ENCODE measurements at places on chromosomes 2 and 18.

- no peak for DNase-seq
Measured at GRCh38 chr2:119574108-119574815, 30.0 kb downstream of the CFAP221 start.

DNA sequence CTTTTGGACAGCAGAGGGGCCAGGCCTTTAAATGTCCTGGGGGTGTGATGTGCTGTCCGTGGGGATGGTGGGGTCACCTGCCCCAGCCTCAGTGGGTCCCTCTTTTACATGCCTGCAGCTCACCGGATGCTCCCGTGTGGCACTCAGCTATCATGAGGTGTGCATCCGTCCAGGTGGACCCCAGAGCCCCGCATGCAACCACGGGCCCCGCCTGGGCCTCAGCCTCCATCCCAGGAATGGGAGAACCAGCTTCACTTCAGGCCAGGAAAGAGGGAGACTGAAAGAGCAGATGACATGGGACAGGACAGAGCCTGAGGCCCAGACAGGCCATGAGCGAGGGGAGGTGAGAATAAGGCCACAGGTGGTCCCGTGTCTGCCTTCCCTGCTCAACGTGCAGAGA lies 37.5 kb downstream of the RAMP1 start:
- DNase-seq: no peak

- DNase-seq: no peak
Measured at GRCh38 chr2:162926907-162927306, 88.3 kb upstream of the KCNH7 start.

- DNase-seq: no peak
Measured at GRCh38 chr2:14619441-14619840, 13.1 kb upstream of the LRATD1 start.

DNA sequence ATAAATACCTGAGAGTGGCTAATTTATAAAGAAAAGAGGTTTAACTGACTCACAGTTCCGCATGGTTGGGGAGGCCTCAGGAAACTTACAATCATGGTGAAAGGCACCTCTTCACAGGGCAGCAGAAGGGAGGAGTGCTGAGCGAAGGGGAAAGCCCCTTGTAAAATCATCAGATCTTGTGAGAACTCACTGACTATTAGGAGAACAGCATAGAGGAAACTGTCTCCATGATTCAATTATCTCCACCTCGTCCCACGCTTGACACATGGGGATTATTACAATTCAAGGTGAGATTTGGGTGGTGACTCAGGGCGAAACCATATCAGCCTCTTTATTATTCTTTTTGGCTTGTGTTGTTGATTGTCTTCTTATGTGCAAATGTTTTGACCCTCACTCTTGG lies 76.2 kb downstream of the WDR7 start:
- no peak for DNase-seq

DNA sequence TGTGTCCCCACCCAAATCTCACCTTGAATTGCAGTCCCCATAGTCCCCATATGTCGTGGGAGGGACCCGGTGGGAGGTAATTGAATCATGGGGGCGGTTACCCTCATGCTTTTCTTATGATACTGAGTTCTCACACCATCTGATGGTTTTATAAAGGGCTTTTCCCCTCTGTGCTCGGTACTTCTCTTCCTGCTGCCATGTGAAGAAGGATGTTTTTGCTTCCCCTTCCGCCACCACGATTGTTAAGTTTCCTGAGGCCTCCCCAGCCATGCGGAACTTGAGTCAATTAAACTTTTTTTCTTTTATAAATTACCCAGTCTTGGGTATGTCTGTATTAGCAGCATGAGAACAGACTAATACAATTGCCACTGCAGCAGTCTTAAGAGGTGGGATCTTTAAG lies 134.9 kb downstream of the LTBP1 start:
- DNase-seq: no peak

DNA sequence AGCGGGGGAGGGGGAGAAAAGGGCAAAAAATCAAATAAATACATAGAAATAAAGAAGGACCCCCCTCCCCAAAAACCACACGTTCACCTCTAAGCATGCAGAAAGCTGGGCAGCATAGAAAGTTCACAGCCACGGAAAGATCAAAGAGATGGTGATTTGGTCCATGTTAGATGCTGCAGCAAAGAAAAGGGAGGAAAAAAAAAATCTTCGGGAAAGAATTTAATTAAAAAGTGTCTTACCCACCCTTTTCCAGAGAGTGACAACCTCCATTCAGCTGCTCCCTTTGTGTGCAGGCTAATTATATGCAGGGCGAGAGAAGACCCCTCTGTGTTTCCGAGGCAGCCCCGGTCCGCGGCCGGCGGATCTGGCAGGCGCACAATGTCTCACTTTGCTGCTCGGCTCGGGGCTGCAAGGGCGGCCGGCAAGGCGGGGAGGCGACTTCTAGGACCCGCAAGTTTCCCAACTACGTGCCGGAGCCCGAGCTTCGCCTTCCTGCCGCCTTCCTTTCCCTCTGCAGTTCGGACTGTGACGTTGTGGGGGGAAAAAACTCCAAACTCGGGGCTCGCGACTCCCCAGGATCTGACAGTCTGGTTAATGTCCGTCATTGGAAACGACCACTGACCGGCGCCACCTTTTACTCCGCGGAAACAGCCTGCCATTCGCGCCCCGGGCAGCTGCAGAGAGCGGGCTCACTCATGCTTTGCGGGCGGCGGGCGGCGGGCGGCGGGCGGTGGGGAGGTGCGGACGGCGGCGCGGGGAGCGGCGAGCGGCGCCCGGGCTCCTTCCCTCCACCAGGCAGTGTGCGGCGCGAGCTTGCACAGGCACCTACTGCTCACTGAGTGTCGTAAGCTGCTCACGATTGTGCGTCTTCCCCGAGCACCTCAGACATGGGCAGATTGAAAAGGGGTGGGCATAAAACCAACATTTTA lies at the start of gene LRRTM1:
LRRTM1 (minus strand) TSS at position 844 of the 929 bp plus-strand sequence. CDS start 933 bp downstream, outside the sequence.
- DNase-seq: no peak

DNA sequence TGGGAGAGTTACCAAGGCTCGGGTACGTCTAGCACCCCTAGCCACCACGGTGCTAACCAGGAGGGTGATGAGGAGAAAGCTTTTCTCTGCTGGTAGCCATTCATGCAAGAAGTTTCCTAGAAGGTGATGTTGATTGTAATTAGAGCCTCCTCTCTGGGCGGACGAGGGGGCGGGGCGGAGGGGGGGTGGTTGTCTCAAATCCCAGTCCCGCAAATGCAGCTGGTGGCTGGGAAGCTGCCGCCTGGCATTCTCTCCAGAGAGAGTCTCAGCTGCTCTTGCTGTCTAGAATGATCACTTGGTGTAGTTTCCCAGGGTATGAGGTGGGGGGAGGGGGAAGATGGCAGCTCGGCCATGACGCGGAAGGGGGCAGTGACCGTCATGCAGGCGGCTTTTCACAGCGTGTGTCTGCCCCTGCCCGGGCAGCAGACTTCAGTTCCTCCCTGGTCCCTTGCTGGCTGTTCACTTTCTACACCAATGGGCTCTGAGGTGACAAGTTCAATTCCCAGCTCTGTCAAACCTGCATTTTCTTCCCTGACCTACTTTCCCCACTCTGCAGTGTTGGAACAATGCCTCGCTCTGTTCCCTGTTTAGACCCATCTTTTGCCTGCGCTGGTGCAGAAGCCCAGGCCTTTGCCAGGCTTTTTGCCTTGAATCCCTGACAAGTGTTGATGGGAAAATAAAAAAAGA lies 61.5 kb upstream of the KLF7 start:
- DNase-seq: no peak

DNA sequence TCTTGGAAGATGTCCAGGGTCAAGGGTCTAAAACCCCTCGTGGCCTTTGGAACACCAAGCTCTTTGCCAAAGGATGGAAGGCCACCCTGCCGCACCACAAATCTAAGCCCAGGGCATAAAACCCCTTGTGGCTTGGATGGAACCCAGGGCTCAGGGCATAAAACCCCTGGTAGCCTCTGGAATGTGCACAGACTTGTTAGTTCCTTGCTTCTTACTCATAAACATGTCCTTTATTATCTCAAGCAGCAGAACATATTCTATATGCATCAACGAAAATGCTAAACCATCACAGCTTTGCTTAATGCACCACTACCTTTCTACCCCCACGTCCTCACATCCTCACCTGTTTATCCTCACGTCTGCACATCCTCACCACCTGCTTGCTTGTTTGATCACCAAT lies 998.0 kb downstream of the DSC3 start:
- no peak for DNase-seq

- peak; percentile 41 for DNase-seq
Measured at GRCh38 chr2:239298116-239298804, 102.6 kb downstream of the HDAC4 start.

GRCh38 chr2:46977899-46978298 lies 62.3 kb upstream of the MCFD2 start:
- DNase-seq: no peak

- no peak for DNase-seq
Measured at GRCh38 chr2:59232394-59233165, 991.5 kb upstream of the FANCL start.

- DNase-seq: no peak
Measured at GRCh38 chr2:11646530-11646929, 23.5 kb downstream of the NTSR2 start.

DNA sequence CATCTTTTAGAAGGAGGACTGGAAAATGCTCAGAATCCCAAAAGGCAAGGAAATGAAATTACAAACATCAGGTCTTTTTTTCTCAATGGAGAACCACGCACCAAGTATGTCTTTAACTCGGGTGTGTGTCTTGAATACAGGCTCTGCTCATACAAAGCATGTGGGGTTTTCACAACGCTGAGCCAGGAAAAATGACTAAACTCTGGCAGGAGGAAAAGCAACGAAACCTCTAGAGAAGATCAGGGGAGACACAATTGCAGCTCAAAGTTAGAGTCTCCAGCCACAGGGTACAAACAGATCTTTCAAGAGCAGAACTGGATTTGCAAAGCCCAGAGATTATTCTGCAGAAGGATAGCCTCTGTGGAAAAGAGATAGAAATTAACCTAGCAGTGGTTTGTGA lies 42.8 kb upstream of the TPO start:
- no peak for DNase-seq

DNA sequence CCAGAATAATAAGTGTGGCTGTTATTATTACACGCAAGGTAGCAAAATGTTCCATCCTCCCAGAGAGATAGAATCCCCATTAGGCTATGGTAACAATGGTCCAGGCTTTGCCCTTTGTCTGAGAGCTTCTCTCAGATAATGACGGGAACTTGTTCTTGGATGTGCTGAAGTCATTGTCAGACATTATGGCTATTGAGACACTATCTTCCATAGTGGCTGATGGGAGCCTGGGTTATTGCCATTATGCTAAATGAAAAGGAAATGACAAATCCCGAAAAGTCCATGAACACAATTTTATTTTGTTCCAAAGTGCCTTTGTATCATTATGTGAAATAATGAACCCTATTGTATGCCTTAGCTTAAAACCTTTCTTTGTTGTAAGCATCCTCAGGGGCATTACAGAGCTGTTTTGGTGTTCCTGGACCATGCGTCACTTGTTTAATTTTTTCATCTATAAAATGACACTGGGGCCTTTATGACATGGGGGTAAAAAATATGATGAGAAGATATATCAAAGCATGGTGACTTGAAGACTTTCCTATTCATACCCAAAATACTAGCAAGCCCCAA lies 218.5 kb downstream of the KCNS3 start:
- DNase-seq: no peak

GRCh38 chr2:108189316-108189715 lies 50.5 kb upstream of the SULT1C3 start:
- DNase-seq: no peak

- no peak for DNase-seq
Measured at GRCh38 chr18:45137087-45137419, 456.4 kb downstream of the SETBP1 start.

GRCh38 chr2:231395188-231396057 lies at the start of gene B3GNT7:
Gene B3GNT7 (plus strand): TSS chr2:231395710. CDS start chr2:231395804, 94 bp downstream.
- no peak for DNase-seq

- DNase-seq: no peak
Measured at GRCh38 chr2:27006602-27007415, 26.0 kb upstream of the TMEM214 start.

- no peak for DNase-seq
Measured at GRCh38 chr2:75403991-75404428, 156.7 kb downstream of the EVA1A start.

DNA sequence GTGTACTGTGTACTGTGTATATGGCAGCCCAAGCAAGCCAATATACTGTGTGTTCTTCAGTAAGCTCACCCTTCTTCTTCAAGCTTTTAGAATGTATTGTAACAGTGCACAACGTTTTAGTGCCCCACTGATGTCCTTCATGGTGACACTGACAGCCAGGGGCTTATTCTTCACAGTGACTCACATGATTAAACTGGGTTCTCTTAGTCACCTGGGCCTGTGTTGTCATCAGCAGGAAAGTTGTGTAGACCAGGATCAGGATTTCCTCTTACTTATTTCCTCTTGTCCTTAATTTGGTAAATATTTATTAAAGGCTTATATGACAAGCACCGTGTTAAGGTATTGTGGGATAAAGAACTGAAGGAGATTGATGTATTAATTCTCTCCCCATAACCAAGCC lies 67.9 kb upstream of the THOC1 start:
- no peak for DNase-seq

- no peak for DNase-seq
Measured at GRCh38 chr2:2974982-2975381, 402.6 kb downstream of the EIPR1 start.

GRCh38 chr2:239395524-239395923 lies 5.3 kb downstream of the HDAC4 start:
- no peak for DNase-seq

GRCh38 chr2:208386541-208386940 lies 20.1 kb upstream of the PTH2R start:
- no peak for DNase-seq

GRCh38 chr18:79485788-79486355 lies 90.1 kb downstream of the NFATC1 start:
- DNase-seq: no peak

DNA sequence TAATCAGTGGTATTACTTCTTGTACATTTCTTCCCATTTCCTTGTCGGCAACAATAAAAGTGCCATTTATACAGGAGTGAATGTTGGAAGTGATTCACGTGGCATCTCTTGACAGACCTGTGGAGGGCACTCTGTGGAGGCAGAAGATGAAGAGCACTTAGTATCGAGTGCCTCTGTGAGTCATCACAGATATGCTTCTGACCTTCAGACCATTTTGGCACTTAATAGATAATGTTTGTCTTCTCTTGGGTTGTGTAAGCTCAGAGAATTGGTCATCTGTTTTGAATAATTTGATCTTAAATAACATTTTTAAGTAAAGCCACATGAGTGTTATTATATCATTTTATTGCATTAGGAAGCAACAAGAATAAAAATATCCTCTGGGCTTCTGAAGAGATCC lies 305.5 kb downstream of the PTPRM start:
- no peak for DNase-seq

- no peak for DNase-seq
Measured at GRCh38 chr2:101501443-101501842, 26.5 kb upstream of the RFX8 start.

DNA sequence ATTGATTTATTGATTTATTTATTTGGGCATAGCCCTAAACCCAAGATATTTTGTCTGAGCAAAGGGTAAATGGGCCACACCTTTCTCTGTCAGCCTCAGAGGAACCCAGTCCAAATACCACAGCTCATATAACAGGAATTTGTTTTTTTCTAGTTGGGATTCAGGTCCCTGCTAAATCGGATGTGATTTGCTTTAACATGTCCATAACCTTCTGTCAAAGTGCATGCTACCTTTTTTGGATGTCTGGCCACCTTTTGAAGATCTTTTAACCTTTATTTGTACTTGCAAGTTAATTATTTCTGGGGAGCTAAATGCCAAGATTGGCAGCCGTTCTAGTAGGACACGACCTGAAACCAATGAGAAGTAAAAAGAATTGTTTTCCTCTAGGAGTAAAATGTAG lies 303.2 kb upstream of the UBE2E3 start:
- no peak for DNase-seq
